ENCODE measurements at places on chromosomes 16 and 17.

GRCh38 chr16:17029602-17030350, 441.0 kb downstream of the XYLT1 start:
- no peak for DNase-seq

DNA sequence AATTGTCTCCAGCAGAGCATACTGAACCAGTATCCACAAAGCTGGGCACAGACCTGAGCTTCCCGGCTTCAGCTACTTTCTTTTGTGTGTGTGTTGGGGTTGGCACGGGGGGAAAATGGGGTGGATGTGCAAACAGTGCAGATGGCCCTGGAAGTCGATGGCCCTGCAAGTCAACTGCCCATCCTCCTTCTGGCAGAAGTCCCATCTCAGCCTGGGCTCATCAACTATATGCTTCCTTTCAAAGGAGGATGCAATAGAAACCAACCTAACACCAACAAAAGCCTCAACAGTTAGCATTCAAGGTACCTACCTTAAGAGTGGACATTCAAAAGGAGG, 55.7 kb downstream of the SOX9 start:
- DNase-seq, result no peak

GRCh38 chr17:29575511-29576213, 7.2 kb downstream of the TP53I13 start:
- DNase-seq, result no peak

GRCh38 chr16:66129196-66129595, 237.3 kb upstream of the CDH5 start:
- no peak for DNase-seq

DNA sequence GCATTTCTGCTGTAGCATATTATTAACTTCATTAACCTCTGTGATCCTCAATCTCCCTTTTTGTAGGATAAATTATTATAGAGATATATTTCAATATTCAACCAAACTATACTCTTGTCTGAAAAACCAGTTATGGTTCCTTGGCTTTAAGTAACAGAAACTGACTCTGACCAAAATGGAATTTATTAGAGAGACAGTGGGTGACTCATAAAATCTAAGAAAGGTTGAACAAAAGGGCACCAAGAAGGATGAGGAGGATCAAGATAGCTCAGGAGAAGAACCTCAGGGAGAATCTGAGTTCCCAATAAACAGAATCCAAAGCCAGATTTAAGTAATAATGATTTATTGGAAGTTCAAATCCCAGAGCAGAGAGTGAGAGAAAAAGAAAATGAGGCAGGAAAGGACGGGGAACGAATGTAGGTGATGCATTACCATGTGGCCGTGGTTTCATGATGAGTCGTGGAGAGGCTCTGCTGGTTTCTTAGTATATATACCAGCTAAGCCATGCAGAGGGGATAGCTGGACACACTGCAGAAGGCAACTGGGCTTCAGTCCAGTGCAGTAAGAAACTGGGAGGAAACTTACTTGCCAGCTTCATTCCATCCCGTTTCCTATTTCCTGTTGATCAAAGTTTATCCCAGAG, 151.5 kb upstream of the GOT2 start:
- DNase-seq, result no peak

DNA sequence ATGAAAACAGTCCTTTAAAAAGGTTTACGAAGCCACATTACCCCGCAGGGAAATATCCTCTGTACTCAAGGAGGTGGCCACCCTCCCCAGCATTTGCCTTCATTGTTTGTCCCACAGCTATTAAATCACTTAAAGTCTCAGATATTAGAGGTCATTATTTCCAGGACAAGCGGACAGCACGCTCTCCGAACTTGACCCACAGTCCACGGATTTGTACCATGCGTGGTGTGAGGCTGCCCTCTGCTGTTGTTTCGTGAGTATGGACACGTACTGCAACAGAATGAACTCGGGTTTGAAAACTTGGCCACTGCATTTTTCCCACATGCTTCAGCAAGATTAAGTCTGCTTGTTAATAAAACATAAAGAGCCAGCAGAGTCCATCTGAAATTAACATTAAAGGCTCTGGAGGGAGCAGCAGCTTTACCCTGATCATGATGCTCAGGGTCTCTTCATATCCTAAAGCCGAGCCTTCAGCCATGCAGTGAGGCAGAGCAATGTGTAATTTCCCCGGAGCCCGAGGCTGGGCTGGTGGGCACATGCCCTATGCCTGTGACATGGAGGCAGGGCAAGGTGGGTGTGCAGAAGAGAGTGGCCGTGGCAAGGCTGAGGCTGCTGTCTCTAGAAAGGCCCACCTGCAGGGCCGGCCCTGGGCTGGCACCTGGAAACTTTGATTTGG, 19.7 kb downstream of the MEAK7 start:
- no peak for DNase-seq

DNA sequence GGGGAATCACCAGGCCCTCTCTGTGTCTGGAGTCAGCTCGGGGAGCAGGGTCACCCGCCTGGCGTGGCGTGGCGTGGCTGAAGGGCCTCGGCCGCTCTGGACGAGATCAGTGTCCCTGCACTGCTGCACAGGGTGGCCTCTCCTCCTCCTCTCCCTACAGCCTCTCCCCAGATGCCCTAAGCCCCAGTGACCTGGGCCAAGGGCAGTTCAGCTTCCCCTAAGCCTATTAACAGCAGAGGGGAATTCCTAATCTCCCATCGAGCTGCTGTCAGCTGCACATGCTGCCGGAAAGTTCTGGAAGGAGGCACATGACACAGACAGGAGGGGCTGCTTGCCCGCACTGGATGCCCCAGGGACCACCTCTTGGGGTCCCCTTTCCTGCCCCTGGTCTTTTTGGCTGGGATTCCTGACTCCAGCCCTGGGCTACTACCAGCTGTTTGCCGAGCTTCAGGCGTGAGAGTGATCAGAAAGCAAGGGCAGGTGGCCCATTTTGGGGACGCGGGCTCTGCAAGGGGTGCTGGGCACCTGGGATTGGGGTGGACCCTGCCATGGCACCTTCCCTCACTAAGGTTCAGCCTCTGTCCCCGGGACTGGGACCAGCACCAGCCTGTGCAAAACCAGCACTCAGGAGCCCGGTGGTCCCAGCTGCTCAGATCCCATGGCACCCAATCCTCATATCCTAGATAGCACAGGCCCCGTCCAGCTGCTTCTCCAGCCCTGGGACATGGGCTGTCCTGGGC, 794 bp downstream of the PDE6G start:
- no peak for DNase-seq

Measured in T1000 (cell line).